ENCODE measurements at places on chromosomes 3 and 15. TPM values are rescaled to one million over a fixed set of nuclear protein-coding genes. Genes with fewer than 3 reads are reported as not detected.

Gene TGM5
- not detected for total RNA-seq

Gene LINGO1
- 2.1 TPM for total RNA-seq

Gene COL7A1
- 18.9 TPM for total RNA-seq

Gene PPP1R14D
- total RNA-seq: not detected

Gene ISLR2
- 6.1 TPM for total RNA-seq

Gene DNAH12
- 0.08 TPM for total RNA-seq

Gene SST
- total RNA-seq: not detected

Gene GABRG3
- total RNA-seq: 0.19 TPM

Gene PLCL2
- 2.1 TPM for total RNA-seq

Gene MAGEF1
- 47.5 TPM for total RNA-seq

Gene C3orf85
- total RNA-seq: not detected

Gene WNT5A
- 30.4 TPM for total RNA-seq

Gene KLHL6
- not detected for total RNA-seq

Gene GPR149
- total RNA-seq: not detected

Gene CILP
- not detected for total RNA-seq

Gene MKRN3
- total RNA-seq: not detected

Gene SLC12A1
- total RNA-seq: not detected

Gene PPP4R2
- 62.8 TPM for total RNA-seq

Gene FBLN2
- total RNA-seq: 251 TPM

Gene NPHP3
- total RNA-seq: 26.4 TPM

Gene SLC28A2
- total RNA-seq: not detected

Gene CPNE4
- total RNA-seq: not detected
